Activated CD4-positive, alpha-beta T cell treated with anti-CD3 and anti-CD28 coated beads for 4 hours (primary cell): ENCODE measurements at places on chromosomes 12 and 14.

GRCh38 chr12:52203079-52203921 lies 11.5 kb upstream of the KRT80 start:
- no peak for DNase-seq

DNA sequence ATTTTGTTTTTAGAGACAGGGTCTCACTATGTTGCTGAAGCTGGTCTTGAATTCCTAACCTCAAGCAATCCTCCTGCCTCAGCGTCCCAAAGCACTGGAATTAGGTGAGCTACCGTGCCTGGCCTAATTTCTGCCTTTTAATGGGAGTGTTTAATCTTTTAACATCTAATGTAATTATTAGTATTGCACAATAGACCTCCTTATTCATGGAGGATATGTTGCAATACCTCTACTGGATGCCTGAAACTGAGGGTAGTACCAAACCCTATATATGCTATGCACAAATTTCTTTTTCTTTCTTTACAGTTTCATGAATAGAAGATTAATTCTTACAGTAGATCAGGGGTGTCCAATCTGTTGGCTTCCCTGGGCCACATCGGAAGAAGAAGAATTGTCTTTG lies 47.8 kb downstream of the MYRFL start:
- no peak for DNase-seq

DNA sequence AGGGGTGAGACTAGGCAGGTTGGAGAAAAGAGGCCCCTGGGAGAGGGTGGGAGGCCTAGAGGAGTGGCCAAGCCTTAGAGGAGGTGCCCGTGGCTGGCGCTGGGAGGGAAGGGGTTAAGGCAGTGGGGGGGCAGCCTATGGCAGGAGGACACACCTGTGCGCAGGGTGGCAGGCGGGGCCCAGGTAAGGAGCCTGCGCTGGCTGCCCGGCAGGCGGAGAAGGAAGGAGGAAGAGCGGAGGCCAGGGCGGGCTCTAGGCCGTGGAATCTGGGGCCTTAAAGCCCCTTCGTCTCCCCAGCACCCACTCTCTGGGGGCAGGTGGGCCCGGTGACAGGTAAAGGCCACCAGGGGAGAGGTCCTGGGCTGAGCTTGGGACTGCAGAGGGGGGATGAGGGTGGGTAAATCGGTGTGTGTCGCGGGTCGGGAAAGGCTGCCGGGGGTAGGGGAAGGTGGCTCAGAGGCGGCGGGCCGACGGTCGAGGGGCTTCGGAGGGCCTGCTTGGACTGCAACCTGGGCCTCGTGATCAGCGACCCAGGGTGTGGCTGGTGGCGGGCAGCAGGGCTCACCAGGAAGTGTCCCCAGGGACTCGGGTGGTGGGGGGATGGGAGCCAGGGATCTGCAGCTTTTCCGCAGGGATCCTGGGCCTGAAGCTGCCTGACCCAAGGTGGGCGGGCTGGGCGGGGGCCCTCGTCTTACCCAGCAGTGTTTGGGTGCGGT lies 7.3 kb downstream of the PHB2 start:
- no peak for DNase-seq

DNA sequence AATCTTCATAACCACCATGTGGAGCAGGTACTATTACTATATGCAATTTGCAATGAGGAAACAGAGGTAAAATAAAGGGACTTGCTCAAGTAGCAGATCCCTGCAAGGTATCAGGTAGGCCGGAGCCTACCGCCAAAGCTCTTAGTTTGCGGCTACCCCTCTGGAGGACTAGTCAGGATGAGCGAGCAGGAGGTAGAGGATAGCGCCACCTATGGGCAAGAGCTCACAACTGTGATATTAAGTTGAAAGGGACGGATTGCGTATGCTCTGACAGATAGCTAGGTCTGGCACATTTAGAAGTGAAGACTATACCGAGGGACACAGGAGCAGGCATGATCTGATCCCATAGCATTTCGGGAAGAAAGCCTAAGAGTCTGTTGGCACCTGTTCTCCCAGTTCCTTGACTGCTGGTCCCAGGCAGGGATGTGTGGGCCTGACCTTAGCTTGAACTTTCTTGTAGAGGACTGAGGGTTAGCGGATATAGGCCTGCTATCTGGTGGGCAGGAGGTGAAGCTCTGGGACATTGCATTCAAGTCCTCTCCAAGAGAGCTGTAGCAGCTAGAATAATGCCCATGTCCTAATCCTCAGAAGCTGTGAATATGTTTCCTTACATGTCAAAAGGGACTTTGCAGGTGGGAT lies 48.0 kb downstream of the SLC17A8 start:
- no peak for DNase-seq
